ENCODE measurements at places on chromosomes 12 and 14.

DNA sequence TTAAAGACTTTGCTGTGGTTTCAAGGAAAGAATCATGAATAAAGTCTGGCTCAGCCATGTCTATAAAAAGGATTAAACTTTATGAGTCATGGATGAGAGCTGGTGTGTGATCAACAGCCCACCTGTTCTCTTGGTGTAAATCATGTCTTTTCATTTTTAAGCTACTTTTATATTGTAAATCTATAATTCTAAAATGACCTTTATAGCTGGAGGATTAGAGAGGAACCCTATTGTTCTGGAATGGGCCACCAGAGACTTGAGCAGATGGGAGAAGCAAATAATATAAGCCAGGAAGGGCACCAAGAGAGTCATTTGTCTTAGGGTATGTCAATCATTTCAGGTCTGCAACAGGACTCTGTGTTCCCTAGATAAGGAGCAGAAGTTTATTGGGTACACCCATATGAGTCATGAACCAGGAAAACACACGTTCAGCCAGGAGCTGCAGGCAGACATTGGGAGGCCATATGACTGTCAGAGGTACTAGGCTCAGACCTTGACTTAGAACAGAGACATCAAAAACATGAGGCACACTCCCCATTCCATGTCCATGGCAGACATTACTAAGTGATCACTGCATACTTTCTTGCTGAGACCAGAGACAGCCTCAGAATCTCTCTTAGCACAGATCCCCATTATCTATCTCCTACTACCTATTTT lies 49.3 kb downstream of the NDUFA12 start:
- no peak for DNase-seq
- no peak overlapping the region for H3K4me3 ChIP-seq
- H3K27ac ChIP-seq, result no peak overlapping the region
- H3K27me3 ChIP-seq, result peaks cover 33% of the 10 kb centered on the region

- H3K27ac ChIP-seq, result no peak overlapping the region
- DNase-seq, result no peak
- no peak overlapping the region for H3K4me3 ChIP-seq
- H3K36me3 ChIP-seq, result no peaks in the 10 kb centered on the region
- H3K27me3 ChIP-seq, result no peaks in the 10 kb centered on the region
Observed at GRCh38 chr12:67354966-67355365, 85.8 kb downstream of the CAND1 start.

DNA sequence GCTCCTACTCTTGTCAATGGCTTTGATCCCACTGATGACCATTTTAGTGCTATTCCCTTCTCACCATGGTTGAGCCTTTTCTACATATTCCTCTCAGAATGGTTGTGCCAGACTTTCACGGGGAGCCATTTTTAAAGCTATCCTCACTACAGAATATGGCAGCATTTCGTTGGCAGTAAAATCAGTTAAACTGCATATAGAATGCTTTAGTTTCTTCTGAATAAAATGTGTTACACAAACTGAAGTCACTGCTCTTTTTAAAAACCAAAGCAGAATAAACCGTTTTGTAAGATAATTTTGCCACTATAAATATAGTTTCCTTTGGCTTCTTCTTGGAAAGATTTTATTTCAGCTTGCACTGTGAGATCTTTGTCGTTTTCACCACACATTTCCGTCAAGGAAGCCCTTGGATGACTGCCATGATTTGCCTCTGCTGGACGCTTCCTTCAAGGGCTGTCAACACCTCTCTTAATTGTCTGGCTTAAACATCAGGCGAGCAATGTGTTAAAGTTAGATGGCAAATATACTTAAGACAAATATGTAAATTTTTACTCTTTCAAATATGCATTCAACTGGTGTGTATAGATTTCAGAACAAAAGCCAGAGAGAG lies 624.2 kb downstream of the DIO2 start:
- H3K27me3 ChIP-seq, result no peaks in the 10 kb centered on the region
- no peaks in the 10 kb centered on the region for H3K36me3 ChIP-seq
- DNase-seq, result no peak
- no peak overlapping the region for H3K27ac ChIP-seq
- H3K4me1 ChIP-seq, result no peaks in the 10 kb centered on the region

- H3K27me3 ChIP-seq, result peaks cover 26% of the 10 kb centered on the region
- no peak overlapping the region for H3K4me3 ChIP-seq
- peaks cover under 1% of the 10 kb centered on the region for H3K4me1 ChIP-seq
Observed at GRCh38 chr12:15682826-15683225, 106.4 kb downstream of the EPS8 start.
